CD8-positive, alpha-beta memory T cell (primary cell): ENCODE measurements at places on chromosomes 16 and 17.

DNA sequence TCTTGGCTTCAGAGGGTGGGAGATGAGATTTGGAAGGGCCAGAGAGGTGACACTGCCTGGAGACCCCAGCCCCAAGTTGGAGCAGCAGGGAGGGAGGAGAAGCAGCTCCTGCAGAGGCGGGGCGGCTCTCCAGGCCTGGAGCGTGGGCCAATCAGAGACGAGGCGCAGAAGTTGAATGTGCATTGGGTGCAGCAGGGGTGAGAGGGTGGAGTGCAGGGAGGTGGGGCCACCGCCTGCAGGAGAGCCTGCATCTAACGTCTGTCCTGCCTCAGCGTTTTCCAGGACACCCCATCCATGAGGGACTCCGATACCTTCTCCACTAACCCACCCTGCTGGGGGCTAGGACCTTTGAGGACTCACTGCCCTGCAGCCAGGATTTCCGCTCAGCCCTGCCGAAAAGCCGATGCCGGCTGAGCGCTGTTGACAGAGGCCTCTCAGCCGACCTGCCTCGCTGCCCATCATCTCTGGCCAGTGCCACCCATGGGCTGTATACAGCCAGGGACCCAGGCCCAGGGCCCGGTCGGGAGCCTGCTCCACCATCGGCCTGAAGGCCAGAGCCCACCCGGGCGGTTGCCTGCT is 146.2 kb downstream of the ENGASE start:
- no peak for DNase-seq

- peak; percentile 47 for DNase-seq
Measured at GRCh38 chr16:30395155-30395991, at the start of gene ZNF48. ZNF48 (plus strand) TSS chr16:30395420; CDS start chr16:30395795, 375 bp downstream.

DNA sequence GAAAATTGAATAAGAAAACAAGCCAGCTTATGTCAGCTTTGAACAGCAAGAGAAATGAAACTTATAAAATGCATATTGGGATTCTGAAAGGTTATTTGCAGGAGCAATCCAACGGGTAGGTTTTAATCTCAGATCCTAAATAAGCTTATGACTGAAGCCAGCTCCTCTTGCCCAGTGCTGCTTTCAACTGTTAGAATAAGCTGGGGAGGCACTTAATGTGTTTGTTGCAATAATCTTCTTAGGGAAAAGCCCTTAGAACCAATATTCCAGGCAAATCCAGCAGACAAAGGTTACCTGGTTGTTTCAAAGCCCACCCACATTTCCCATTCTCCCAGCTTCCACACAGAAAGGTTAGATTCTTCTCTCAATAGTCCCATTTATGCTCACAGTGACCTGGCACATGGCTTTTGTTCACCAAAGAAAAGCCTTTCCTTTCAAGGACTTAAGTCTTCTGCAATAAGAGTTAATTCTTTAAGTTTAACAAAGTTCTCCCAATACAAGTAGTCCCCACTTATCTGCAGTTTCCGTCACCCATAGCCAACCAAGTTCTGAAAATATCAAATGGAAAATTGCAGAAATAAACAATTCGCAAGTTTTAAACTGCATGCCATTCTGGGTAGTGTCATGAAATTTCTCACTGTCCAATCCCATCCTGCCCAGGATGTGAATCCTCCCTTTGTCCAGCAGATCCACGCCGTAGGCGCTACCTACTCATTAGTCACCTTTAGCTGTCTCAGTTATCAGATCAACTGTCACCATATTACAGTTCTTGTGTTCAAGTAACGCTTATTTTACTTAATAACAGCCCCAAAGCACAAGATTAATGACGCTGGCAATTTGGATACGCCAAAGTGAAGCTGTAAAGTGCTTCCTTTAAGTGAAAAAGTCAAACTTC is 5.9 kb downstream of the TEX2 start:
- DNase-seq, result no peak

GRCh38 chr16:1168837-1169236 is 15.9 kb downstream of the CACNA1H start:
- DNase-seq, result no peak

GRCh38 chr17:52140601-52141000 is 17.9 kb downstream of the CA10 start:
- no peak for DNase-seq

DNA sequence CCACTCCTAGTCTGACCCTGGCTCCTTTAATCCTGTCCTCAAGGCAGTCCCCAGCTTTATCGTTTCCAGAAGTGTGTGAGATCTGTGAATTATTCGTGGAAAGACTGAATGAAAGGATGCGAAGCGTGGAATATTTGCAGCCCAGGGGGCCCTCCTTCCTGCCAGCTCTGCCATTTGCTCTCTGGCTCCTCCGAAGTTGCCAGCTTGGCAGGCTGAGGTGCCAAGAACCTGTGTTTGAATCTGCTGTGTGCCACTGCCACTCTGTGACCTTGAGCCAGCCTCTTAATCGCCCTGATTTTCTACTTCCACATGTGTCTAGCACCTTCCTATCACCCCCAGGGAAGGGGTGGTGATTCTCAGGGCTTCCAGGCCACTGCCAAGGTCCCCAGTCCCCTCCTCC is 10.8 kb downstream of the TBKBP1 start:
- no peak for DNase-seq

DNA sequence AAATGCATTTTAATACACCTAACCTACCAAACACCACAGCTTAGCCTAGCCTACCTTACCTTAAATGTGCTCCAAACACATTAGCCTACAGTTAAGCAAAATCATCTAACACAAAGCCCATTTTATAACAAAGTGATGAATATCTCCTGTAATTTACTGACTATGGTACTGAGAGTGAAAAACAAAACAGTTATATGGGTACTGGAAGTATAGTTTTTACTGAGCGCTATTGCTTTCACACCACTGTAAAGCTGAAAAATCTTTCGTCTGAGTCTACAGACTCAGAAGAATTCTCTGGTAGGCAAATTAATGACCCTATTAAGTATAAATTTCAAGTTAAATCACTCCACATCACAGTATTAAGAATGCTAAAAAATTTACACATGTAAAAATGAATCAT is 3.5 kb downstream of the GRB2 start:
- DNase-seq, result no peak

- DNase-seq, result no peak
Measured at GRCh38 chr16:11319529-11320146, 25.6 kb upstream of the RMI2 start.

- DNase-seq, result no peak
Measured at GRCh38 chr17:11644265-11645212, 46.3 kb downstream of the DNAH9 start.

GRCh38 chr16:22070361-22071330 is 21.7 kb upstream of the VWA3A start:
- no peak for DNase-seq

DNA sequence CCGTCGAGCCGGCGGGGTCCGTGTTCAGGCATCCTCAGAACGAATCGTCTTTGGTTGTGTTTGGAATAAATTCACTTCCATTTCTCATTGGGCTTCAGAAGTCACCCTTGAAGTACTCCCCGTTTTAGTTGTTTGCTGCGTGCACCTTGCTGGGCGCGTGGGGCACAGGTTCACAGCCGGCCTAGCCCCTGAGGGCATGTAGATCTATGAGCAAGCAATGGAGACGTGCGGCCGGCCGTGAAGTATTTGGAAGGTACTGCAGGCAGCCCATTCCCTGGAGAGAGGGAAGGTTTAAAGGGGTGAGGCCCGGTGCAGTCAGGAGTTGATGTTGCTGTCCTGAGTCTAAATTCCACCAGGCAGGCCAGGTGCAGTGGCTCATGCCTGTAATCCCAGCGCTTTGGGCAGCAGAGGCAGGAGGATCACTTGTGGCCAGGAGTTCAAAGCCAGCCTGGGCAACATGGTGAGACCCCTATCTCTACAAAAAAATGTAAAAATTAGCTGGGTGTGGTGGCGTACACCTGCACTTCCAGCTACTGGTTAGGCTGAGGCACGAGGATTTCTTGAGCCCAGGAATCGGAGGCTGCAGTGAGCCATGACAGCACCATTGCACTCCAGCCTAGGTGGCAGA is 714 bp downstream of the ACSF3 start:
- no peak for DNase-seq

- no peak for DNase-seq
Measured at GRCh38 chr16:62021161-62021581, 15.1 kb downstream of the CDH8 start.

DNA sequence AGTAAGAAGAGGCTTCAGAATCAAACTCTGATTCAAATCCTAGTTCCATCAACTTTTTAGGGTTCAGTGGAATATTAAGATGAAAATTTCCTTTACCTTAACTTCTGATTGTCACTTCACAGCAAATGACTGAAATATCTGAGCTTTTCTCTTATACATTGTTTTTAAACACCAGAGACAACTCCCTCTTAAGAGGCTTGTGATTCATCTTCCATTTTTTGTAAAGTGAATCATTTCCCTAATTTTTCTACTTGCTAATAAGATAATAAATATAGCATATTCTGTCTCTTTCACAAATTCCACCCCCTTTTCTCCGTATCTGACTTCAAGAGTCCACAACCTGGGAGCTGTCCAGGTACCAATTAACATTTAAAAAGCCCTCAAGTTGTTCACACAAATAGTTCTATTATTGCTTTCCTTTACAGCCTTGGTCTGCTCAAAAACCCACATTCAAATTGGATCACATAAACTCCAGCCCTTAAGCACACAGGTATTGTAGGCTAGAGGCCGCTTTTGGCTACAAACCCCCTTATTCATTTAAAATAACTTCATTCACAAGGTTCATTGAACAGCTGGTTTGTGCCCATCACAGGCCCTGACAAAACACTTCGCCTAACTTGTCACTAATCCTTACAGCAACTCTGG is 14.1 kb upstream of the UTP6 start:
- no peak for DNase-seq

- DNase-seq, result no peak
Measured at GRCh38 chr16:6252541-6252940, 1080.1 kb upstream of the RBFOX1 start.

DNA sequence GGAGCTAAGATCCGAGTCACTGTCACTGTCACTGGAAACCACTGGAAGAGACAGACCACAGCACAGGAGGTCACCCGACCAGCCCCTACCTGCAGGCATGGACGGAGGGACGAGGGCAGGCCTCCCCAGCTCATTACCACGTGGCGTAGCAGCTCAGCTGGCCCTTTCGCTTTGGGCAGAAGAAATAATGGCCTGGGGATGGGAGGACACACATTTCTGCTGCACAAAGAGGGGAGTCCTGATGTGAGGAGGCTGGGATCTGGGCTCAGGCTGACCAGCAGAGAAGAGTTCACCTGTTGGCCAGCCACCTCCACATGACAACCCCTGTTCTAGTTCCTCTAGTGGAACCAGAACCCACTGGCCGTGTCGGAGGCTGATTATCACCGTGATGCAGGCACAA is 38.2 kb upstream of the DOC2B start:
- no peak for DNase-seq

GRCh38 chr16:76226011-76226410 is 51.2 kb upstream of the CNTNAP4 start:
- DNase-seq, result no peak

DNA sequence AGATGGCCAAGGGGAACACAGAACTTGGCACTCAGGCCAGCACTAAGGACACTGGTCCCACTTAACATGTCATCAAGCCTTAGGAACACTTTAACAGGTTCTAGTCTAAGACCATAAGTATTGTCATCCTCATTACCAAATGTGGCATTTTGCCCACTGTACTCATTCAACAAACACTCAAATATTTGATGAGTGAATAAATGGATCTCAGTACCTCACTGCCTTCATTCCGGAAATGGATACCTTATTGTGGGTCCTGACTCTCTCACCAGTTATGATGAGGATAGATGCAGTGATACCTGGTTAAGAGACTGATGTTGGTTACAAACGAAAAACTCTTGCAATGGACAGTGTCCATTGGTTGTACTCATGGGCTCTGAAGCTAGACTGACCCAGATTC is 455.2 kb upstream of the DYNLRB2 start:
- no peak for DNase-seq

DNA sequence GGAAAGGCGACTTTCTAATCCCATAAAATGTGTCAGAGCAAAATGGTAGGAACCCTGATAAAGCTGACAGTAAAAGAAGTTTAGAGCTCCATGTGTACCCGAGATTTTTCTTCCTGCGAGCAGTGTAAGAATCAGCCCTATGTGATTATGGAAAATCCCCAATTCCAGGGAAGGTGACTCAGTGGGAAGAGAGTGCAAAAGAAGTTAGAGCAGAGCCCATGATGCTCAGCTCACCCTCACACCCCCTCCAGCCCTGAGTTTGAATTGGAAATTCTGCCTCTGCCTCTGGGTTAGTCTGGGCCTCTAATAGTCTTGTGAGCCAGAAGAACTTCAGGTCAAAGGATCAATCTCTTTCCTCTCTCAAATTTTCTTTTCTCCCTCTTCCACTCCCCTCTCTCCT is 12.5 kb downstream of the C17orf78 start:
- DNase-seq, result no peak

GRCh38 chr16:14196539-14196938 is 125.4 kb downstream of the MRTFB start:
- DNase-seq, result peak; percentile 17

DNA sequence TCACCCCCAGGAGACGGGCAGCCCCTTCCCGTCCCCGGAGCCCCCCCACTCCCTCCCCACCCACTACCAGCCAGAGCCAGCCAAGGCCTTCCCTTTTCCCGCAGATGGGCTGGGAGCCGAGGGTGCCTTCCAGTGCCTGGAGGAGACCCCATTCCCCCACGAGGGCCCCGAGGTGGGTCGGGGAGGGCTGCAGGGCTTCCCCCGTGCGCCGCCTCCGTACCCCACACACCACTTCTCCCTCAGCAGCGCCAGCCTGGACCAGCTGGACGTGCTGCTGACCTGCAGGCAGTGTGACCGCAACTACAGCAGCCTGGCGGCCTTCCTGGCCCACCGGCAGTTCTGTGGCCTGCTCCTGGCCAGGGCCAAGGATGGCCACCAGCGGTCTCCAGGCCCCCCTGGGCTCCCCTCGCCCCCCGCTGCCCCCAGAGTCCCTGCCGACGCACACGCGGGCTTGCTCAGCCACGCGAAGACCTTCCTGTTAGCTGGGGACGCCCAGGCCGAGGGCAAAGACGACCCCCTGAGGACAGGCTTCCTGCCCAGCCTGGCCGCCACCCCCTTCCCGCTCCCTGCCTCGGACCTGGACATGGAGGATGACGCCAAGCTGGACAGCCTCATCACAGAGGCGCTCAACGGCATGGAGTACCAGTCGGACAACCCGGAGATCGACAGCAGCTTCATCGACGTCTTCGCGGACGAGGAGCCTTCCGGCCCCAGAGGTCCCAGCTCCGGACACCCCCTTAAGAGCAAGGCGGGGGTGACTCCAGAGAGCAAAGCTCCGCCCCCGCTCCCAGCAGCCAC is 23.5 kb upstream of the ZFPM1 start:
- DNase-seq, result no peak

- no peak for DNase-seq
Measured at GRCh38 chr17:36921095-36921851, 16.0 kb upstream of the LHX1 start.

DNA sequence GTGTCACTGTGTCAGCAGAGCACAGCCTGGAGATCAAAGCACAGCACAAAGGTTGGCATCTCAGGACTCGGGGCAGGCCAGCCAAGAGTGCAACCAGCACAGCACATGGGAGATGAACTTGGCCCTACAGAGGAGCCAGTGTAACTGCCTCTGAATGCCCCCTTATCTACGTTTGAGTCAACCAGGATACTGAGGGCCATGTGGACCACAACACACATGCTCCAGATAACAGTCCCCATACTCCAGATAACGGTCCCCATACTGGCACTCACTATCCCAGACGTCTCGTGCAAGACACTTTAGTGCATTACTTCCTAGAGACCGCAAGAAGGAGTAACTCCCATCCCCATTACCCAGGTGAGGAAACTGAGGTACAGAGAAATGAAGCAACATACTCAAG is 88.2 kb downstream of the XYLT1 start:
- no peak for DNase-seq
